ENCODE measurements at places on chromosomes 12 and 14.

DNA sequence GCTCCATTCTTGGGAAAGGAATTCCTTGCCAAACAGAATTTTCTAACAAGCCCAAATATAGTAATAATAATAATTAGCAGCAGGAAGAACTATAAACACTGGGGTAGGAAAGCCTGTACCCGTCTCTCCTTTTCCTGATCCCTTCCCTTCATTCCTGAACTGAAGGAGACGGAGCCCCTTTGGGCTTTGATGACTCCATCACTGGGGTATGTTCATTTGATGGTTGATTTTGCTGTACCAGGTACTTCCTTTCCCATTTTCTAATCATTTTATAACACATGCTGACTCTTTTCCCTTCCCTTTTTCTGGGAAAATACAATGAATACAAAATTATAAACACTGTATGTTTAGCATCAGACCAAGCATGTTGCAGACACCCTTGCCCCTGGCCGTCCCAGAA lies 3.6 kb upstream of the RCOR1 start:
- no peak for DNase-seq

- DNase-seq = no peak
Observed at GRCh38 chr14:50961605-50962221, 17.4 kb upstream of the PYGL start.

- peak; percentile 76 for DNase-seq
Observed at GRCh38 chr14:72904840-72905561, 11.1 kb upstream of the DPF3 start.

DNA sequence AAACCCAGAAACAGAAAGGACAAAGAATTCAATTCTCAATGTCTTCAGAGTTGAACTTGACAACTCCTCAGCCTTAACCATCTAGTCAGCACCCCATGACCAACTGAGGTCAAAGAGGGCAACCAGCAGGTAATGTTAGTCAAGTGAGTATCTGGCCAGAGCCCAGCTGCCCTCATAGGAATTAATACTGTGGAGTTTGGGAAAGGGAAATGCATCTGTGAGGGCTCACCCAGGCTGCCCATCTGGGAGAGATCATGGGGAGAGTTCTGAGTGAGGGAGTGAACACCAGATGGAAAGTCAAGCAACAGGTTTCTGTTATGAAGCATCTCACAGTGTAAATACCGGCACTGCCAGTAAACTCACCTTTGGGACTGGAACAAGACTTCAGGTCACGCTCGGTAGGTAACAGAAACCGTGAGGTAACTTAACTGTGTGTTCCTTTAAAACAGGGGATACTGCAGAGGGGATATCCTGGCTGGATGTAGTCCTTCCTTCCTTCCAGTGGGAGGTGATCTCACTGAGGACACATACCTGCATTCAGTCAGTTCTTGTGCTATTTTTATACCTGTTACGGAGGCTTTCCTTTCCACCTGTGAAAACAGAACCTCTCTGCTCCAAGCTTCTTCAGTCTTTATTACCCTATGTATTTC lies 94.4 kb downstream of the DAD1 start:
- DNase-seq = no peak

DNA sequence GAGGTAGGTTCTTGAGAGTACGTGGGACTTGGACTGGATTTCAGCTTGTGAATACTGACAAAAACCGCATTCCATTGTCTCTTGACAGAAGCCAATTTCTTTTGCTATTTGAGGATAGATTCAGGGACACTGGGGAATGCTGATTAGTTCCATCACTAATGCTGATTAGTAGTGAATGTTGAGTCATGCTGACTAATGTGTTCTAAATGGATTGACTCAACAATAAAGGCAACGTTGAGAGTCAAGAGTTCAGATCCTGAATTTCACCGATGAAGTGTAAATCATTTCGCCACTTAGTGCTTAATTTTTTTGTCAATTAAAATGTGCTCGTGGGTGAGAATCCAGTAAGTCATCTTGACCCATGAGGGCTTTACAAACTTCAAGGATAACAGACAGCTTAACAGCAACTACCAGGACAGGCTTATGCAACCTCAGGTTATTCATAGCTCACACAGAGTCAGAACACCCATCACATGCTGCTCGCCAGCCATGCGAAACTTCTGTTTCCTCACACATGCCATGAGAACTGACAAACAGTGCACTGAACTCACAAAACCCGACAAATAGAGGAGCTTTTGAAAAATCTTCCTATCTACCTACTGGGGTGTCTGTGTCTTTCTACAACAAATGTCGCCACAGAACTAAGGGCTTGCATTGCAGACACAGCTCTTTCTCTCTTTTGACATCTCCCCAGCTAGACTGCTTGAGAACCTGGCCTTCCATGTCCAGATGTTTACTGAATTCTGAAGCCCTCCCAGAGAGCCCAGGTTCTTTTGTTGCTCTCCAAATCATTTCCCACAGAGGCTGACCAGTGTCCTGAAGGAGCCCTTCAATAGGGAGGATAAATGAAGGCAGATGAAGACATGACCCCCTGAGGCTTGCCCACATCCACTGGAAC lies 316.4 kb downstream of the ZFP36L1 start:
- DNase-seq = no peak

- no peak for DNase-seq
Observed at GRCh38 chr14:56889705-56890104, 79.4 kb upstream of the OTX2 start.

- DNase-seq = no peak
Observed at GRCh38 chr14:79586416-79586815, 624.9 kb downstream of the DIO2 start.

DNA sequence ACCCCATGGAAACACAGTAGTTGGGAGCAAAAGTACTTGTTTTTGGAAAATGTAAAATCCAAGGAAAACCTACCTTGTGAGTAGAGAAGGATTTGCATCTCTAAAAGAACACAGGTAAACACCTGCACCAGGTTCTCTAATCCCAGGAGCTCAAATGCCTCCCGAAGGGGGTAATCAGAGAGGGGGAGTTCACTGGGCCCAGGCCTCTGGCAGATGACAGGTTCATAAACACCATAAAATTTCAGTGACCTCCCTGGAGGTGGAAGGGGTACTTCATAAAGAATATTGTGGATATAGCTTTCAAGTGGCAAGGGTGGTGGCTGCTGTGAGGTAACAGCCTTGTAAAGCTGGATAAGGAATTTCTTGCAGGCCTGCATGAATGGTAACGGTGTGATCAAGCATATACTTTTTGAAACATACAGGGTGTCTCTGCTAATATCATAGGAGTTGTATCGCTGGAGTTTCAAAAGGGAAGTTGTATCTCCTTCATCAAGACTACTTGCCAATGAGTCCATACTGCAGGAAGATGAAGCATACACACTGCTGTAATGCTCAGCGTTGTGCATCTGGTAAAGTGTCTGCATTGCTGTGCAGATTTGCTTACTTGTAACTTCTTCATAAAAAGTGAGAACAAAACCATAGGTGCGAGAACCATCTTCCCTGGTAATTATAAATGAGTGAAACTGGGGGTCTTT lies 111.3 kb downstream of the DENND5B start:
- DNase-seq = no peak

DNA sequence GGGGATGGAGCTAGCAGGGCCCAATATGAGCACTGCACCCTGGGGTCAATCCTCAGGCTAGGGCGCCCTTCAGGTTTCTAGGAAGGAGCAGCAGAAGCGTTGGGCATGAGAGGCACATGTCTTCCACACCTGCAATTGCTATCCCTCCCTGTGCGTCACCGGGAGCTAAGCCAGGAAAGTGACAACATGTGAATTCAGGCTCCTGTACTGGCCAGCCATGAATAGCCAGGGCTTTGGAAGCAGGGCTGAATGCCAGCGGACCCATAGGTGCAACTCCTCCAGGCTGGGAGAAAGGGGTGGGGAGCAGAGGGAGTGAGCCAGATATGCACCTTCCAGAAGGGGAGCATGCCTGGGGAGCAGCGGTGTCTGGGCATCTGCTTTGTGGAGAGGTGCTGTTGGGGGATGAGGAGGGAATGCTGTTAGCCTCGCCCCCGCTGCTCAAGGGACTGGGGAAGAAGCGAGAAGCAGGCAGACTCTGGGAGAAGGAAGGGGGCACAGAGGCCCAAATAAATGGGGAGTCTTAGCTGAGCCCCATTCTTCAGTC lies 6.1 kb downstream of the HOXC5 start:
- no peak for DNase-seq

- DNase-seq = no peak
Observed at GRCh38 chr12:97292588-97292987, 170.0 kb upstream of the RMST start.

GRCh38 chr14:80344208-80344607 lies 132.9 kb upstream of the DIO2 start:
- no peak for DNase-seq

DNA sequence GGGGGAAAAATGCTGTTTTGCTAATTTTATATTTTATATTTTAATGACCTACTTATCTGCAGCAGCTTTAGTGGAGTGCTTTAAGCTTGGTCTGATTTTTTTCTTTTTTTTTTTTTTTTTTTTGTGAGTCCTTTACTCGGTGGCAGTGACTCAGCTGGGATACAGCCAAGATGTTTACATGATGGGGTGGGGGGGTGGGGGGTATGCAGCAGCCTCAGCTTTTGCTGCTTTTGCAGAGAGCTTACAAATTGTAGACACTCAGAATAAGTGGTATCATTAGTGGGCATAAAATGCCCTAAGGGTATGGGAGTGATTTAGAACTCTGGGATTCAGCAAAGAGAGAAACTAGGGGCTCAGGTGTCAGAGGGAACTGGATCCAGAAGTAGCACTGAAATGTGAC lies 38.2 kb upstream of the ARHGAP5 start:
- DNase-seq = no peak

GRCh38 chr14:69483765-69484443 lies 624 bp upstream of the PLEKHD1 start:
- no peak for DNase-seq

DNA sequence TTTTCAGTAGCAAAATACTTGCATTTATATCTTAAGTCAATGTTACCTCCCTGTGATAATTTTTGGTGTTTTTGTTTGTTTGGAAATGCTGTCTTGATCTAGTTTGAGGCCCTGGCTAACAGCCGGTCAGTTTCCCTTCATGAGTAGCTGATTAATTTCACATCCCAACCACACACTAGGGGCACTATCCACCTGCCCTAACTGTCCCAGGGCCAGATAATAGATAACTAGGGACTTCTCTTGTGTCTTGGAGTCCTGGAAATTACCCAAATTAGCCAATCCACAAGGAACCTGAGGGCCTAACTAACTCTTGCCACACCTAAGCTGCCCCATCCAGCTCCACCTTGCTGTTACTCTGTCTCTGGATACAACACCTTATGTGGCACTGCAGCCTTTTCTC lies 399.9 kb downstream of the FOXG1 start:
- DNase-seq = no peak

- DNase-seq = no peak
Observed at GRCh38 chr14:96384053-96384452, 7.9 kb upstream of the AK7 start.

- no peak for DNase-seq
Observed at GRCh38 chr12:77723308-77723707, 107.4 kb upstream of the NAV3 start.

Data from ureter (tissue), 1 donor.